Activated CD8-positive, alpha-beta memory T cell treated with anti-CD3 and anti-CD28 coated beads, Interleukin-2, amount 10 ng/mL, durations not matched to agents 7 days and 5 days (primary cell): ENCODE measurements at places on chromosomes 2 and 18. TPM values are rescaled to one million over a fixed set of nuclear protein-coding genes. Genes with fewer than 3 reads are reported as not detected.

TLX2 gene
- total RNA-seq, result 0.82 TPM

- peak; percentile 78 for DNase-seq
These were observed 4.1 kb downstream of the CYTIP start for GRCh38 chr2:157439824-157440186.

DNA sequence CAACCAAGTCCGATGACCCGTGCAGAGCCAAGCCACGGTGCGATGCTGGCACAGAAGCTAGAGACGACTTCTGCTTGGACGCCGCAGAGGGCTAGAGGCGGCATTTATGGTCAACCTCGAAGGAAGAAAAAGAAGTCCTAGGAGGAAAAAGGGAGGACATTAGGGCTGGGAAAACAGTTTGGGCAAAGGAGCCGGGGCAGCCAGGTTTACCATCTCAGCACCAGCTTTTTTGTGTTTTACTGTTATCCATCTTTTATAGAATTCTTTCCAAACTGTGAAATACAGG lies 643 bp upstream of the DTNB start:
- DNase-seq, result no peak

GRCh38 chr2:201734111-201734510 lies 35.7 kb upstream of the MPP4 start:
- no peak for DNase-seq

GRCh38 chr2:149103081-149103620 lies 64.7 kb downstream of the LYPD6B start:
- no peak for DNase-seq

- peak; percentile 77 for DNase-seq
These were observed 815 bp downstream of the GMCL1 start for GRCh38 chr2:69830045-69830905.

ERFE gene
- not detected for total RNA-seq

DNA sequence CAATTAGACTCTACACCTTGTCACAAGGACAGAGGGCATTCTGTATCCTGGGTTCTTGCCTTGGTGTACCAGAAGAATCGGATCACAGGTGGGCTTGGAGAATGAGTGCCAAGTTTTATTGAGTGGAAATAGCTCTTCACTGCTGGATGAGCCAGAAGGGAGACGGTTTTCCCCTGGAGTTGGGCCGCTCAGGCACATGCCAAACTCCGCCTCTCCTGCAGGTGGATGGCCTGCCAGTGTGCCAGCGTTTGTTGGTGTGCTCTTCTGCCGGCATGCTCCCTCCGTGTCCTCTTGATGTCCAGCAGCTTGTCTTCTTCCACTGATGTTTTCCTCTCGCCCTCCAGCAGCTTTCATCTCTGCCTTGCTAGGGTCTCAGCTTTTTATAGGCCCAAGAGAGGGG lies 115.5 kb upstream of the RAB27B start:
- no peak for DNase-seq

GRCh38 chr2:42843611-42844010 lies 51.2 kb upstream of the HAAO start:
- DNase-seq, result no peak

GRCh38 chr2:128424406-128425171 lies 105.9 kb upstream of the HS6ST1 start:
- DNase-seq, result peak; percentile 26

DNA sequence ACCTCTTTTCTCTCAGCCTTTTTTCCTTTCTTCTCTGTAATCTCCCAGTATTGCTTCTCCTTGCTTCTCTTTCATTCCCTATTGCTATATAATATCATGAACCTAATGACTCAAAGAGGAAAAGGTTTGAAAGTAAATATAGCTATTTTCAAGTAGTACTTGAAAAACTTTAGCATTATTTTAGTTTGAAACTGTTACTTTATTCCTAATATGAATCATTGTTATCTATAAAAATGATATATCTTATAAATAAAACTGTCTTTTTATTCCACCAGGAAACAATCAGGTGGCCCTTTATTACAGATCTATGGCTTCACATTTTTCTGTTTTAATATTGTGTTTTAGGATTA lies 311 bp upstream of the SCN1A start:
- DNase-seq, result no peak

DNA sequence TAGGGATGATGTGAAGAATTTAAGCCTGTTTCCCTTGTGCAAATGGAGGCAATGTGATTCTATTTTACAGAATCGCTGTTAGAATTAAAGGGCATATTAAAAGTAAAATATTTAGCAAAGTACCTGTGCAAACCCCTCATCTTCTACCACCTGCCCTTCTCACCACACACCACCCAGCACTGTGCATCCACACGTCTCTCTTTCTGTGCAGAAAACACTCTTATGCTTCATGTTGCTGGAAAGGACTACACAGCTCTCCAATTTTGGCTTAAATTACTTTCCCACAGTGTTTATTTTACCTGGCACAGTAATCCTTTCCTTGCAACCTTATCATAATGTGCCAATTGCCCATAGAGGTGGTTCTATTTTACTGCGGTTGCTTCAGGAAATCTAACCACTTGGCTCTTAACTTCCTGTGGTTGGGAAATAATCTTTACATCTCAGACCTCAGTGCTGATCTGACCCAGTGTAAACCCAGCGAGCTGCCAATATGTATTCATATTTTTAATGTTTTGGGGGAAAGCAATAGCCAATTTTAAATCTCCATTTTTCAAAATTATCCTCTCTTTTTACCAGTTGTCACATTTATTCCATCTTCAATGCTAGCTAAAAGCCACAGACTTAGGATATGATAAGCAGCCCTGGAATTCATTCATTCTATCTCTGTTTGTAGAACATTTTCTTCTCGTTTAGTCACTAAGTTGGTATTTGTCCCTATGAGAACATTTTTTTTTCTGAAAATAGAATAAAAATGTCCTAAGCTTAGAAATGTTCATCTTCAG lies 250.9 kb downstream of the DSEL start:
- peak; percentile 45 for DNase-seq

- no peak for DNase-seq
These were observed 37.5 kb upstream of the SLC66A3 start for GRCh38 chr2:11117776-11118175.

- no peak for DNase-seq
These were observed 108.0 kb downstream of the CDH19 start for GRCh38 chr18:66495844-66496243.

- peak; percentile 85 for DNase-seq
These were observed at the start of gene SLC35F6 for GRCh38 chr2:26764078-26764887. Gene SLC35F6 (plus strand): TSS chr2:26764284. CDS start chr2:26764350, 66 bp downstream.

- DNase-seq, result no peak
These were observed 368.6 kb downstream of the GRB14 start for GRCh38 chr2:164252568-164253287.

GRCh38 chr2:47109680-47110079 lies 45.4 kb downstream of the STPG4 start:
- no peak for DNase-seq

DNA sequence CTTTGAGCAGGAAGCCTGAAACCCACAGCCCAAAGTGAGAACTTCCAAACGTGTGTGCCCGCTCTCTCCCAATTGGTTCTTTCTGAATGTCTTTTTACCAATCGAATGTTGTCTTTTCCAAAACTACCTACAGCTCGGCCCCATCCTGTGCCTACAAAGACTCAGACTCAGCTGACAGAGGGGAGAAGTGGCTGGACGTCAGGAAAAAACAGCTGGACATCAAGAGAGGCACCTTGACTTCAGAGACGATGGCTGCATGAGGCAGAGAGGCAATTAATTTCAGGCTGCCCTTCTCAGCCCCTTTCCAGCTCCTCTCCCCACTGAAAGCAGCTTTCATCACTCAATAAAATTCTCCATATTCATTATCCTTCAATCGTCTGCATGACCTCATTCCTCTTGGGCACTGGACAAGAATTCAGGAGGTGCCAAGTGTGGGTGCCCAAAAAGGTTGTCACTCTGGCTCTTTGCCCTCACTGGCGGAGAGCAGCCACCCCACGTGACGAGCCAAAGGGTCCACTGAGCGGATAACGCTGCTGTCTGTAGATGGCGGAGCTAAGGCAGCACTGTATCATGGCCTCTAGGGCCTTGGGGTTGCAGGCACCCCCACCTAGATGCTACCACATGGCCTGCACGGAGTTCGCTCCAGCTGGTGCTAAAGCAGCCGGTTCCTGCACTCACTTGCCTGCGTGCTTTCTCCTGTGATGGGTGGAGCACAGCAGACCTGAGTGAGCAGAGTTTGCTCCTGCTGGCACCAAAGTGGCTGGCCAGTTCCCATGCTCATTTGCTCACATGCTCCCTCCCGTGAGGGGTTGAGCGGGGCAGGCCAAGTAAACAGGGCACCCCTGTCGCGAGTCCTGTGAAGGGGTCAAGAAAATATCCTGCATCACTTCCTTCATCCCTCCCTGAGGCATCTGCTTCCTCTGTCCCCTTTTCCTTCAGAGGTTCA lies 37.9 kb downstream of the FAM210A start:
- DNase-seq, result no peak

GRCh38 chr2:240572141-240573031 lies 4.1 kb downstream of the RNPEPL1 start:
- DNase-seq, result no peak

DNA sequence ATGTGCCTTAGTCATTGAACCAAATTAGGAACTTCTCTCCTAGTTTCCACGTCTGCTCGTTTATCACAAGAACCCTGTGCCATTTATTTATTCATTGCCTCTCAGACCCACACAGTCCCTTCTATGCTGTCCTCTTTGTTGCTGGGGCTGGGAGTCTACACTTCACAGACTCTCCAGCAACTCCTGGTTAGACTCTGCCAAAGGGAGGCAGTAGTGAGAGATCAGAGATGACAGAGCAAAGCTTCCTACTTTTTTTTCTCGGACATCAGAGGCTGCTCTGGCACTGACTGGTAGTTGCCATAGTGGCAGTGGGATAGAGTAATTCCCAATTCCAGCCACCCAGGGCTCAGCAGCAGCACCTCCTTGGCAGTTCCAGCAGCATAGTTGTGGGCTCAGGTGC lies 277.5 kb downstream of the BCL11A start:
- DNase-seq, result no peak

DNA sequence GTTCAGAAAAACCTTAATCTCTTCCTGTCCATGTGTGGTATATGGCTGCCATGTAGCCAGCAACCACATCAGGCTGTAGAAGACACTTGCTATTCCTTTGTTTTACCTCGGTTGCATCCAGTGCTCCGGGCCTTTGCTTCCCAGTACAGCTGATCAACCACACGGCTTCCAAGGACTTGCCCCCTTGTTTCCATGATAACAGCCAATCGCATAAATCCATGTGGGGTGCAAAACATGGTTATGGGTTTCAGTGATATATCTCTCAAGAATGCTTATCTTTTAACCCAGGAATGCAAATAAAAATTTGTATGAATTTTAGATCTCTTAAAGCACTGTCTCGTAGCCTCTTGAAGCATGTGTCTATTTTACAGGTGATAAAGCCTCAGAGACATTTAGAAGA lies 118.3 kb downstream of the MGAT5 start:
- DNase-seq, result no peak

DNA sequence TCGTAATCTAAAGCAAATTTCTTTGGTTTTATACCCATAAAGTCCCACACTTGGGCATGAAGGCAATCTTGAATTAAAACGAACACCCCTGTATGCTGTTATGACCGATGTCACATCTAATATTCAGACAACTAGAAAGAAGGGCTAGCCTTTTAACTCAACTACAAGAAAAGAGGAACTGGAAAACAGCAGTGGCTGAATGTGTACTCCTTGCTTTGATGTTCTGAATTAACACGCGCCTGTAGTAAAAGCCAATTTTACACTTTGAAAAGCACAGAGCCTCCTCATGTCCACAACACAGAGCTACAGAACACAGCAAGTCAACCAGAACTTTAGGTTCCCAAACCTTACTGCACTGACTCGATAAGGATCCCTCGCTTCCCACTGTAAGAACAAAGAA lies 147.6 kb downstream of the HDAC4 start:
- no peak for DNase-seq

DNA sequence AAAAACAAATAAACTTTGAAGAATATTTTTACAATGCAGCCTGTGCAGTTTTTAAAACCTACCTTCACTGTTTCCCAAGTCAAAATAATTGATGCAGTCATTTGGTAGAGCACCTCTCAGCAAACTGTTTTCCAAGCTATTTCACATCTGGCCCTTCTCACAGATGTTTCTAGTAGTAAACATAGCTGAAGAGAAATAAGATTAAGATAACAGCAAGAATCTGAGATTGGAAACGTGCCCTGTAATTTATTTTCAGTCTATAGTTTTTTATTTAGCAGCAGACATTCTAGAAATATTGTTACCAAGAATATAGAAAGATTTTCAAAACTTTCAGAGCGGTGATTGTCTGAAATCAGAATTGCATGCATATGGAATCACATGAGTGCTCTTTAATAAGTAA lies 440.2 kb downstream of the TRIB2 start:
- no peak for DNase-seq

KIAA2012 gene
- 0.05 TPM for total RNA-seq

- DNase-seq, result no peak
These were observed 18.8 kb downstream of the PTRHD1 start for GRCh38 chr2:24774373-24774772.

DNA sequence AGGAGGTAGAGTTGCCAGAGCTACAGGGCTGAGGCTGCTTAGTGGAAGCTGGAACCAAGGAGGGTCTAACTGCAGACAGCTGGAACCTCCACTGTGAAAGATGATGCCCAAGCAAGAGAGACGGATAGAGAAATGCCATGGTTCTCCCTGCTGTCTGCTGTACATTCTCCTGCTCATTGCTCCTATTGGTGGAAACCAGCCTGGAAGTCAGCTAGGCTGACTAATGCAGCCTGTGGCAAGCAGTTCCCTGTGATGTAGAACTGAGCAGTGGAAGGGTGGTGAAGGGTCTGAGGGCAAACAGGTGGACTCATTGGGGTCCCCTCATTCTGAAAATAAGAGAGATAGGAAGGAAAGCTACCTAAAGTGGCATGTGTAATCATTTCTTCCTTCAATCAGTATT lies 563.6 kb downstream of the SLC4A3 start:
- DNase-seq, result no peak

SETBP1 gene
- total RNA-seq, result 25.2 TPM

DNA sequence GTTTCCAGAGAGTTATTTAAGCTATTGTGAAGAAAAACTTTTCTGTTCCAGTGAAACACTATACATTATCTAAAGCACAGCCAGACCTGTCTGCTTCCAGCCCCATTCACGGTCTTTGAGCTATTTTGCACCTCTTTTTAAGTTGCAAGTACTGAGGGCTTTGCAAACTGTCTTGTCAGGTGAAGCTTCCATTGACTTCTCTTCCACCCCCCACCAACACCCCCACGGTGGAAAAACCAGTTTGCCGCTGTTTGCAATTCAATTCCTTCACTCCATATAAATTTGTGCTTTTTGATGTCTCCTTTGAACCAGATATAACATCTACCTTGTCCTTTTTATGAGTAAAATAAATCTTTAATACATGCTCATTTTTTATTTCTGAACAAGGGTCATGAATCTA lies 15.7 kb downstream of the B3GNT7 start:
- no peak for DNase-seq

- DNase-seq, result no peak
These were observed 74.2 kb downstream of the OTX1 start for GRCh38 chr2:63124850-63125249.

EGR4 gene
- total RNA-seq, result 0.15 TPM

- DNase-seq, result no peak
These were observed 76.7 kb downstream of the TGIF1 start for GRCh38 chr18:3526421-3527354.

GCG gene
- total RNA-seq, result not detected

SERPINB12 gene
- total RNA-seq, result not detected

KIF5C gene
- 16.2 TPM for total RNA-seq
